ENCODE measurements at places on chromosomes 1 and 21.

GRCh38 chr1:44273560-44274350 lies 60.5 kb downstream of the DMAP1 start:
- DNase-seq: no peak

- DNase-seq: no peak
These were observed 121.9 kb downstream of the PTPRU start for GRCh38 chr1:29358183-29358582.

DNA sequence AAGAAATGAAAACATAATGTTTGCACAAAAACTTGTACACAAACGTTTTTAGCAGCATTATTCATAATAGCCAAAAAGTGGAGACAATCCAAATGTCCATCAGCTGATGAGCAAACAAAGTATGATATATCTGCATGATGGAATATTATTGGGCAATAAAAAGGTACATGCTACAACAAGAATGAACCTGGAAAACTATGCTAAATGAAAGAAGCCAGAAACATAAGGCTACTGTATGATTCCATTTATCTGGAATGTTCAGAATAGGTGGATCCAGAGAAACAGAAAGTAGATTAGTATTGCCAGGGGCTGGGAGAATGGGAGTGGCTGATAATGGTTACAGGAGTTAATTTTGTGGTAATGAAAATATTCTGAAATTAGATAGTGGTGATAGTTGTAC lies 19.0 kb downstream of the FBXO28 start:
- DNase-seq: no peak

- no peak for DNase-seq
These were observed 196.7 kb upstream of the DAB1 start for GRCh38 chr1:57620605-57621004.

DNA sequence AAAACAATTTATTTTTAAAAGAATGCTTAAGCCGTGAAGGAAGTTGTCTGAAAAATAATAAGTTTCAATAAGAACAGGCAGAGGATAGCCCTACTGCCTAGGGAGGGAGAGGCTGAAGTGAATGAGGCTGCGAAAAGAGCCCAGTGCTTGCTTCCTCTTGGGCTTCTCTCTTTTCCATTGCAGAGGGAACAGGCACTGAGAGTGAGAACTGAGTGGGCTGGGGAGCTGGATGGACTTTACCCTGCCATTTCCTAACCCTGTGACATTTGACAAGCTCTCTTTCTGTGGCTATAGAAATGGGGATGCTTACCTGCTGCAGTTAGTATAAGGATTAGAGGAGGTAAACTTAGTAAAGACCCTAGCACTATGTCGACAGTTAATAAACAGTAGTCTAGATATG lies 30.0 kb downstream of the TENT5C start:
- no peak for DNase-seq
